ENCODE measurements at places on chromosomes 2 and 18.

- DNase-seq: peak; percentile 97
Measured at GRCh38 chr18:3604498-3605408, 154.8 kb downstream of the TGIF1 start.

DNA sequence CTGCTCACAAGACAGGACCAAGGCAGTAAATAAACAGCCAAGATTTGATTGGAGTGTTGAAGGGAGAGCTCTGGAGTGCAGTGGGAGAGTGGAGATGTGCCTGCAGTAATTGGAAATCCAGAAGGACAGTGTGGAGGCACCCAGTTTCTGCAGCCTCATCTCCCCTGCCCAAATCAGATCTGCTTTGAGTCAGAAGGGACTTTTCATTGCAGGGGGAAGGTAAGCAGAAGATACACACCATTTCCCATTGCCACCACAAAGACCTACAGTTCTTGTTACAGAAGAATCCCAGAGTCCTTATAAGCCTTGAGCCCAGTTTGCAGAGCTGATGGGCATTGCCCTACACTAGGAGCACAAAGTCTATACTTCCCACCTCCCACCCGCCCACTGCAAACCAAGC lies 27.2 kb upstream of the GCFC2 start:
- DNase-seq: no peak

GRCh38 chr2:210795506-210795905 lies 239.1 kb downstream of the CPS1 start:
- no peak for DNase-seq

DNA sequence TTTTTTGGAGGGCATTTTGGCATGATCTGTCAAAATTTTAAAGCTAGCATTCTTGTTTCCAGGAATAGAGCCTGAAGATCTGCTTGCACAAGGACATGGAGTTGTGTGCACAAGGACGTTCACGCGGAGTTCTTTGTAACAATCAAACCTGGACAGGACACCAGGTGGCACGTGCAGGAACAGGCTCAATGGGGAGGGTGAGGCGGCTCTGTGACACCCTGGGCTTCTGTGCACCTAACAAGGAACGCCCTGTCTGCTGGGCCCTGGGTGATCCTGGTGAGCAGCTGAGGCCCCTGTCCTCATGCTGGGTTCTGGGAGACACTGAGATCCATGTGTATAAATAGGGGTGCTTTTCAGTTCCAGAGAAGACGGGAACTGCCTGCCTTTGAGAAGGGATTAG lies 93.1 kb upstream of the PXDN start:
- DNase-seq: no peak

- peak; percentile 92 for DNase-seq
Measured at GRCh38 chr2:189086710-189087109, 92.9 kb downstream of the COL5A2 start.

DNA sequence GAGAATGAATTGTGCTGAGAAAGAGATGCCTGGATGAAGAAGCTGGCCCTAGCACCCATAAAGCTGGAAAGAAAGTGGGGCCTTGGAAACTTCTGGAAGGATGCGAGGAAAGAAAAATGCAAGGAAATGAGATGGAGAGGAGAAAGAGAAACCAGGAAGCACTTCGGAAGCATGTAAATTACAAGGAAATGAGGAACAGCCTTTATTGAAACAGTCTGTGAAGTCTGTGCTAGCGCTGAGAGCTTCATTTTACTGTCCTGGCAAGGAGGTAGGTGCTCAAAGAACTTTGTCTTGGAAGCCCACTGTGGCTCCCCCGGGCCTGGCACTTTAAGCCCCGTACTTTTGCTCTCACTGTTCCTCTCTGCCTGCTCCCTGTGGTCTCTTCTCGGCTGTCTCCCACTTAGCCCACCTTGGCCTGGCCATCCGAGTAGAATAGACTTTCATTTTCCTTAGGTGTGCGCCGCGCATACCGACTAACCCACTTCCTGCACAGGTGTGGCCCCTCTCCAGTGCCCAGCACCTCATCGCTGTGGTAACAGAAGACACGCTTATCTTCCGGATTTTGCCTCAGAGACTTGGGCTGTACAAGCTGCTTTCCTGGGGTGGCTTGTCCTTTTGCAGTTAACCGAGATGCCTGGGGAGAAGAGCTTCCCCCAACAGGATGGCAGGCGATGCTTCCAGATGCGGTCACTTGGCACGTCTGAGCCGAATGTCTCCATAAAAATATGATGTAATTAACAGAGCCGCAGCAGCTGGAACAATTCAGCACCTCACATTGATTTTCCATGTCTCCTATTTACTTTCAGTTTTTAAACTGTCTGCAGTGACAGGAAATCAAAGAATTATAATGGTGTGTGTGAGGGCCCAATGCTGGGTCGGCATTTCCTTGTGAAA lies 199.6 kb downstream of the HRH4 start:
- peak; percentile 22 for DNase-seq

- DNase-seq: no peak
Measured at GRCh38 chr18:40855661-40856060, 1099.4 kb upstream of the PIK3C3 start.

- no peak for DNase-seq
Measured at GRCh38 chr2:8451273-8451672, 230.6 kb upstream of the ID2 start.

GRCh38 chr2:18262601-18263000 lies 297.9 kb downstream of the RDH14 start:
- DNase-seq: peak; percentile 17

GRCh38 chr2:199943373-199943772 lies 11.9 kb downstream of the TYW5 start:
- DNase-seq: no peak

DNA sequence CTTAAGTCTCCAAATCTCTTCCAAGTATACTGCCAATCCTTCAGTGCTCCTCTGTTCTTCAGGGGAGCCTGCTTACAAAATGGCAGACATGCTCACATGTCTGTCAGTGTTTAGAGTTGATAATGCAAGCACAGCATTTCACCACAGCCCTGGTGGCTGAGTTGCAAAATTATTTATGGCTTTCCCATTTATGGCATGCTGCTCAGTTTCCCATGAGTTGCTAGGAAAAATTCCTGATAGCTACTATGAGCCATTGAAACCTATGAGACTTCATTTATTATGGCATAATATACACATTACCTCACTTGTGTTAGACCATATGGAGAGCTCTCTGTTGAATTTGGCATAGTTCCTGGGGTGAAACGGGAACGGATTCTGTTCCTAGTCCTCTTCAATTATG lies 448.7 kb upstream of the TCF4 start:
- DNase-seq: peak; percentile 77

GRCh38 chr2:73952499-73953446 lies 26.1 kb downstream of the DGUOK start:
- DNase-seq: peak; percentile 40

DNA sequence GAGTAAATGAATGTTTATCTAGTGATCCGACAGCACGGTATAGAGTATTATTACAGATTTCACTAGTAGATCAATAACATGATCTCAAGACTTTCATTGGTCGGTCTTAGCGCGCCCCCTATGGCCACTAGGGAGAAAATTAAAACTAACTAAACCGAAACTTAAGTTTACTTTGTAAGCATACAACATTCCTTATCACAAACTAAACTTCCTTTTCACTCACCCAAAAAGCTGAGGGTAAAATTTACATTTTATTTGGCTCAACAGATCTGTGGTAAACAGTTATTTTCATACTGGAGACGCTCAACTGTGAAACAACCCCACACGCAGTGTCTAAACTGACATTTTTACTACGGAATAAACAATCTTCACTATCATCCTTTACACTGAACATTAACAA lies 215.6 kb upstream of the MAP2 start:
- DNase-seq: peak; percentile 17

DNA sequence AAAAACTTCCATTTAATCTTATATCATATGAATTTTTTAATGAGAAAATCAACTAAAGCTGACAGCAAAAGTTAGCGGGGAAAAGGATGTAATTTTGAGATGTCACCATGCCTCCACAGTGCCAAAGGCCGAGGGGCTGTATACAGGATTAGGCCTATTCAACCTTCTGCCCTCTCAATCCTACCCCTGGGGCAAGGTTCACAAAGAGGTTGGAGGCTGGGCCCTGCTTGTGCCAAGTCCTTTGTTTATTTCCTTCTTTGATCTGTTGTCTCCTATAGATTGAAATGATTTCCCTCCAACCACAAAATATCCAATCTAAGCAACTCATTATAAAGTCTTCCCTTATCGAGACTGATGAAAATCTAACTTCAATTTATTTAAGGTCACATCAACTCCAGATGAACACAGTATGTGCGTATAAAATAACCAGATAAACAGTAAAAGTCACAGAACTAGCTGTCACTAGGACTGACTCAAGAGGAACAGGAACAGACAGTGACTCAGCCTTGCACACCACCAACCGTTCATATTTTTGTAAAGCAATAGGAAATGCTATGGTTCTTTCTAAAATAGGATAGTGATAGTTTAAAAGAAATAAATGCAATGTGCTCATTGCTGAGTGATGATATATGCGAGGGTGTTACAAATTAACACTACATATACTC lies 95.8 kb downstream of the SLC25A12 start:
- DNase-seq: peak; percentile 78

- no peak for DNase-seq
Measured at GRCh38 chr2:223470602-223471001, 131.6 kb downstream of the SCG2 start.

- DNase-seq: peak; percentile 82
Measured at GRCh38 chr2:130355578-130356431, at the start of gene PTPN18. Gene PTPN18, plus strand, starts transcription at chr2:130356056. Its CDS starts 52 bp downstream, at chr2:130356108.

DNA sequence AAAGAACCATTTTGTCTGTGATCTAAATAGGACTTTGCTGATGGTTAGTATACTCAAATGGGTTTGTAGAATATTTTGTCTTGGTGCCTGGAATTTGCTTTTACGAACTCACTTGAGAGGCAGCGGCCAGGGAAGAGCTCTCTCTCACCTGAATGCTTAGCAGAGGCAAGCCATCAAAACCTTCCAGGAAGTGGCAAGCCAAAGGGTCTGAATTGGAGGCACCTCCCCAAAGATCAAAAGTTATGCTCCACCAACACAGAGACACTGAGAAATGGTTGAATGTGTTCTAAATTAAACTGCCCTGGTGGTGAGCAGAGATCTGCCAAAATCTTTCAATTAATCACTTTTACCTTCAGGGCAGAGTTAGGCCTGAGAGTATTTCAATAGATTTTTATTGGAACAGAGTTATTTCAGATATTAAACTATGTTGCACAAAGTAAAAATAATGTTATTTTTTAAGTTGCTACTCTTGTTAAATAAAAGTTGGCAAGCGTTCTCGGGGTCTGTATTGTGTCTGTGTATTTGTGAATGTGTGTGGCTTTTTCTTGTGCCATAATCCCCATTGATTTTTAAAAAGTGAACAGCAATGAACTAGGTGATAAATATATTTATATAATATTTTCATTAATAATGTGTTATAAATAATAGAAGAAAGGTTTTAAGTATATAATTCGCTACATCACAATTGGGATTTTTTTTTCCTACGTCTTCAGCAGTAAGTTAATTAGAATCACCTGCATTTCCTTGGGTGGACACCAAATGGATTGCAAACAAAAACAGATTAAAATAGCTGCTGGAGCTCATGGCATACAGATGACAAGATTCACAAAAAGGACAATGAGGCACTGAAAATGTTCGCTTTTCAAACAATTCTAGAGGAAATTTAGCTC lies 416.1 kb downstream of the ARHGAP15 start:
- no peak for DNase-seq

DNA sequence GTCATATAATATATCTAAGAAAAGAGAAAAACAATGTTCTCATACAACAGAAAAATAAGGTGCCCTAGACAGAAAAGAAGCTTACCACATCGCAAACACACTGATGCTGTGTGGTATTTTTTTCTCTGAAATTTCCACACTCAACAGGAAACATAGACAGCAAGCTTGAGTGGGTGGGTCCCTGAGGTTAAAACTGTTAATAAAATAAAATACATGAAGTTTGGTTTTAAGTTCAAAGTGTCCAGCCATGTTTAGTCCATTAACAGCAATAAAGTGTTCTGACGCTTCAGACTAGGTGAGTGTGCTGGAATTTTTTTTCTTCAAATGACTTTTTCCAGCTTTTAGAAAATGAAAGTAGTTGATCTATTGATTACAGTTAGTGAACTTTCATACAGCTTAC lies 83.3 kb upstream of the EPB41L5 start:
- DNase-seq: no peak

- DNase-seq: peak; percentile 97
Measured at GRCh38 chr18:59690996-59691395, 6.2 kb downstream of the CCBE1 start.

All from fibroblast of skin of right biceps (primary cell).